A549 treated with ZK216348 at 1 μM for 4 hours (cell line): ENCODE measurements at places on chromosomes 2 and 18. TPM values are rescaled to one million over a fixed set of nuclear protein-coding genes. Genes with fewer than 3 reads are reported as not detected.

The BCL11A gene
- 0.07 to 0.78 TPM (median 0.51 TPM) in 3 of 5 replicates, not detected in the others for total RNA-seq

The REV1 gene
- 7.6 to 14.5 TPM (median 12.3 TPM) in 5 replicates for total RNA-seq

The VSNL1 gene
- not detected in 5 replicates for total RNA-seq

The TUBA4B gene
- total RNA-seq = 0.26 to 0.33 TPM (median 0.27 TPM) in 3 of 5 replicates, not detected in the others

The CREG2 gene
- total RNA-seq = 7.3 to 13.6 TPM (median 12.6 TPM) in 5 replicates

The COL3A1 gene
- total RNA-seq = 0.11 to 0.28 TPM (median 0.15 TPM) in 5 replicates

The ITGB6 gene
- total RNA-seq = 0.61 to 1.2 TPM (median 0.91 TPM) in 5 replicates

The TWIST2 gene
- 8.6 to 20.8 TPM (median 18.4 TPM) in 5 replicates for total RNA-seq

The SP140 gene
- 0.22 to 0.39 TPM in 2 of 5 replicates, not detected in the others for total RNA-seq

The RSAD2 gene
- 0.17 to 0.49 TPM (median 0.21 TPM) in 5 replicates for total RNA-seq

The UPP2 gene
- not detected in 5 replicates for total RNA-seq

The PXDN gene
- total RNA-seq = 9.2 to 15.5 TPM (median 13.6 TPM) in 5 replicates

The POMC gene
- not detected in 5 replicates for total RNA-seq

The GAREM1 gene
- total RNA-seq = 3.7 to 5.8 TPM (median 4.4 TPM) in 5 replicates

The ALPG gene
- 0.20 to 0.38 TPM (median 0.22 TPM) in 4 of 5 replicates, not detected in the other for total RNA-seq

The ZEB2 gene
- 3.7 to 7.4 TPM (median 6.8 TPM) in 5 replicates for total RNA-seq

The SIX3 gene
- total RNA-seq = 0.81 to 1.6 TPM (median 1.4 TPM) in 5 replicates
